ENCODE measurements at places on chromosomes 12 and 14.

GRCh38 chr12:54759751-54760150 is 94.6 kb upstream of the MUCL1 start:
- no peak for DNase-seq

DNA sequence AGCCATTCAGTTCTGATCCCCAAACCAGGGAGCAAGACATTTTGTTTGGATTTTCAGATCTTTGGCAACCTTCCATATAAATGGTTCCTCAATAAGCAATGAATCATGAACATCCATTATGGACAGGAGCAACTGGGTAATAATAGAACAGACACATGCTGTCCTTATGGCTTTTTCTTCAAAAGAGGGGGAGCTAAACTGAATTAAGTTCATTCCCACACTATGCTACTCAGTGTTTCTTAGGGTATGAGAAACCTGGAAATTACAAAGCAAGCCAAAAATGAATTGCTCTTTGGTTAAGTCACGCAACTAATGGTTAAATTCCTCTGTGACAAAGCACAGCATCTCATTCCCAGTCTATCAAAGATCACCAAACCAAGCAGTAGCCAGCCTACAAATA is 51.0 kb downstream of the PTGER2 start:
- DNase-seq, result no peak

DNA sequence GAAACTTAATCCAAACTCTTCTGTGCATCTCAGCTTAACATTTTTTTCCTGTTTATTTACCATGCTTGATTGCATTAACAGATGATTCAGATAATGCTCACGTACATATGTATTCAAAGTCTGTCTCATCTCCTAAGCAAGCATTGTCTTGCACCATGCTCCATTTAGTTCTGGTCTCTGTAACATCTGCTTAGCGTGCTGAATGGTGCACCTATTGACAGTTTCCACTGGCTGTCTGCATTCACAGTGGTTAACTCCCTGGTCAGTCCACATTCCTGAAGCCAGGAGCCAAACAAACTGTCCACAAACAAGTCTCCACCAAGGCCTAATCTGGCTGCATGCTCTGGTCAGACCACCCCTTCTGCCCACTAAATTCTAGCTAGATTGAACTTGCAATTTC is 83.9 kb downstream of the KNTC1 start:
- no peak for DNase-seq

GRCh38 chr12:93379326-93379980 is 1.7 kb downstream of the NUDT4 start:
- no peak for DNase-seq

DNA sequence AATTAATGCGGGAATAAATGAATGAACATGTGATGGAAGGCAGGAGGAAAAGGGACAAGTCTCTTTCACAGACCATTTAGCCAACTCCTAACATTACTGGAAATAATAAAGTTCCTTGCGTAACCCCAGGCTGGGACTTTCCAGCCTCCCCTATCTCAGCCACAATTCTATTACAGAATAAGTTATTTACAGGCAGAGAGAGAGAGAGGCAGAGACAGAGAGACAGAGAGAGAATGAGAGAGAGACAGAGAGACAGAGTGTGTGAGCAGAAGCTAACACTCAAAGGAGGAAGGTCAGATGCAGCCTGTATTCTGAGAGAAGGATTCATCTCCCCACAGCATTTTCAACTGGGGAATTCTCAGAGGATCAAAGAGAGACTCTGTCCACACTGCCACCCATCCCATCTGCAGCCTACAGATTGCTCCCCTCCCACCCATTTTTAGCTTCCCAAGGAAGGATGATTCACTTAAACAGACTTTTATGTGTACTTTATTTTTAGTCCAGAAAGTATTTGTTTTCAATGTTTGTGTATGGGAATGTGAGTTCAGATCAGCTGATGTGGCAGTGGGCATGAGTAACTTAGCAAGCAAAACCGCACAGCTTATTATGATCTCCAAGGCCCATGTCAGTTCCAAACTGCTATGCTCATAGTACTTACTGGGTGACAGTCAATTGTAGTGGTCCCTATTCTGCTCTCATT is 165.7 kb downstream of the CAND1 start:
- no peak for DNase-seq

DNA sequence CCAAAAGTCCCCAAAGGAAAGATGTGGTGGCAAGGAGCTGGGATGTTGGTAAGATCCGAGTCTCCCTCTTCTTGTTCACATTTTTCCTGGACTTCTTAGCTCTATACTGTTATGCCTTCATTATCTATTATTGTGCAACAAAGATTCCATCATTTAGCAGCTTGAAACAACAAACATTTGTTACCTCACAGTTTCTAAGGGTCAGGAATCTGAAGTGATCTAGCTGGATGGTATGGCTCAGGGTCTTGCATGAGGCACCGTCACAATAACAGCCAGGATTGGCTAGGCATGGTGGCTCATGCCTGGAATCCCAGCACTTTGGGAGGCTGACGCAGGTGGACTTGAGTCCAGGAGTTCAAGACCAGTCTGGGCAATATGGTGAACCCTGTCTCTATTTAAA is 51.1 kb upstream of the KRAS start:
- DNase-seq, result no peak

- DNase-seq, result no peak
Measured at GRCh38 chr12:124532331-124532750, 35.1 kb downstream of the NCOR2 start.

GRCh38 chr14:35352274-35353233 is 52.0 kb downstream of the NFKBIA start:
- DNase-seq, result no peak

DNA sequence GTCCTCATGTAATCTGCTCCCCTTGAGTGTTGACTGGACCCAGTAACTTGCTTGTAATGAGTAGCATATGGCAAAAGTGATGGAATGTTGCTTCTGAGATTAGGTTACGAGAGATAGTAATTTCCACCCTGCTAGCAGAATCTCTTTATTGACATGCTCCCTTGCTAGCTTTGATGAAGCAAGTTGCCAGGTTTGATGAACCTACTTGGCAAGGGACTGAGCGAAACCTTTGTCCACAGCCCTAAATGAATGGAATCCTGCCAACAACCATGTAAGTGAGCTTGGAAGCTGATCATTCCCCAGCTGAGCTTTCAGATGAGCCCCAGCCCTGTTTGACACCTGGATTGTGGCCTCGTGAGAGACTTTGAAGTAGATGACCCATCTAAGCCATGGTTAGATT is 120.8 kb upstream of the PLXNC1 start:
- no peak for DNase-seq

DNA sequence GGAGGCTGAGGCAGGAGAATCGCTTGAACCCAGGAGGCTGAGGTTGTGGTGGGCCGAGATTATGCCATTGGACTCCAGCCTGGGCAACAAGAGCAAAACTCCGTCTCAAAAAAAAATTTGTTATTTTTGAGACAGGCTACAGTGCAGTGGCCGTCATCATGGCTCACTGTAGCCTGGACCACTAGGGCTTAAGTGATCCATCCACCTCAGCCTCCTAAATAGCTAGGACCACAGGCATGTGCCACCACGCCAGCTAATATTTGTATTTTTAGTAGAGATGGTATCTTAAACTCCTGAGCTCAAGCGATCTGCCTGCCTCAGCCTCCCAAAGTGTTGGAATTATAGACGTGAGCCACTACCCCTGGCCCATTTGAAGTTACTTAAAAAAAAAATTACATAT is 966 bp upstream of the PCBP2 start:
- no peak for DNase-seq

GRCh38 chr14:105418269-105419194 is 1.1 kb upstream of the MTA1 start:
- no peak for DNase-seq

DNA sequence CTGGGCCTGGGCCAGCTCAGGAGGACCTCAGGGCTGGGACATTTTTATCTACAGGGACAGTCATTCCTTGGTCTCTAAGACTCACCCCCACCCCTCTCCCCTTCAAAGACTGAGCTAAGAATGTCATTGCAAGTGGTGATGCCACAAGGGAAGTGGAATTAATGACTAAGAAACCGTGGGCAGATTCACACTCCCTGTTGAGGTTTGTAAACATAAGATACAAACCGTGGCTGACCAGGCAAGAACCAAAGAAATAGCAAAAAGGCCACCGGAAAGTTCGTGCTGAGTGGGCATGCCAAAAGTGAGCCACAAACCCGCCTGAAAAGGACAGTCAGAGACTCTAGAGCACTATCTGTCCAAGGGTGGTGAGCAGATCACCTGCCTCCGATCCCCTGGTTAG is 25.7 kb downstream of the NUAK1 start:
- no peak for DNase-seq

DNA sequence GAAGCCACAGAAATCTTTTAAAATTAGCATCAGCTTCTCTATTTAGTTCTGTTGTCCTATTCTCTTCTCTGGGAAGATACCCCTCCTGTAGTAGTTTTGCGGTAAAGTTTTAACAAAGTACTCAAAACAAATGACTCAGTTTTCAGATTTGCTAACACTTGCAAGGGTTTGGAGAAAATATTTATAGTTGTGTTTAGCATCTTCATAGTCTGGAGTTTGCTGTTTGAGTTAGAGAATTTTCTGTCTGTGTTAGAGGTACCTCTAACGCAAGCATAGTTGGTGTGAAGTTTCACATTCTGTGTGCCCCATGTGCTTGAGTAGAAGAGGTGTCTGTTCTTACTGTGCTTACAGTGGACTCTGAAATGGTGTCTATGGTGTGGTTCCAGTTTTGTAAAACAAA is 36.0 kb downstream of the ANKRD9 start:
- DNase-seq, result no peak

DNA sequence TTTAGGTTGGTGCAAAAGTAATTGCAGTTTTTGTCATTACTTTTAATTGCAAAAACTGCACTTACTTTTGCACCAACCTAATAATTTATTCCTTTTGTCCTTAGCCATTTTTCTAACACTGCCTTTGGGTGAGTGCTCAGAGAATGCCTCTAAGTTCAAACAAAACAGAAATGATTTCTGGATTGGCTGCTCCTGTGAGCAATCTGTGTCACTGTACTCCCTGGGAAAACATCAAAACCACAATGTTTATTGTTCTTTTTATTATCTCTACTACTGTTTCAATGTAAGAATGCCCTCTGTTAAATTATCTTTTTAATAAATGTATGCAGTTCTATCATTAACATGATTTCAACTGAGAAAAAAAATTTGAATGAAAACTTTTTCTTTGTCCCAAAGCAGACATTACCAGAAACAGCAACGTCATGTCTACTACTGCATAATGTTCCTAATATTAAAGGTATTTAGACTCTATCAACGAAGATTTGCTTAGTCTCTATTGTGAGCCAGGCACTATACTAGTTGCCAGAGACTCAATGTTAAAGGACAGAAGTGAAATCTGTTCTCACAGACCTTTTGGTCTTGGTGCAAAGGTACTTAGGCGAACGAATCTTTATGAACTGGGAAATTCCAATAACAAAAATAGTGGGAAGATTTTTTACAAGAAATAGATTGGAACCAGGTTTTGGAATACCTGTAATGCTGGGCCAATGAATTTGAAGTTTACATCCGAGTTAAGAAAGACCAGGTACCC is 6.2 kb downstream of the SLC41A2 start:
- DNase-seq, result no peak

DNA sequence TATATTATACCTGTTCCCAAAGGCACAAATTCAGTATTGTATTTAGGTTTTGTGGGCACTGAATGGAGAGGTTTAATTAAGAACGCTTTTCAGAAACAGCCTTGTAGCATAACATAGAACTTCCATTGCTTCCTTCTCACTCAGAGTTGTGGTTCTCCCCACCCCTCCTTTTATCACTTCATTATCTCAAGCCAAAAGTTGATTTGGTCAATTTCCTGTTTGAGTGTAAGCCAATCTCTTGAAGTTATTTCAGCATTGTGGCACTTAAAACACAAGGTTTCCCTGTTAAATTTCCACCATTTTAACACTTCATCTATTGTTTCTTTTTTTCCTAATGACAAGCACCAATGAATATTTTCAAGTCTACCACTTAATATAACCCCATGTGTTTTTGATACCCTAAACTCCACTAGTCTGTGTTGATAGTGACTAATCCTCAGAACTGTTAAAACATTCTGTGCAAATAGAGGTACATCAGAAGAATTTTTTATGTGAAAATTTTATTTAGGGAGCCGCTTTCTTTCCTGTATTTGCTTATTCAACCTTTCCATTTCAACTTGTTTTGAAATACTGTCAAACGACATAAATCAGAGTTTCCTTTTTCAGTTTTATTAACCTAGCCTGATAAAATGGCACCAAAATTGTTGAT is 340.1 kb downstream of the BCAT1 start:
- no peak for DNase-seq

- DNase-seq, result no peak
Measured at GRCh38 chr12:52442600-52443061, 8.5 kb upstream of the KRT75 start.

DNA sequence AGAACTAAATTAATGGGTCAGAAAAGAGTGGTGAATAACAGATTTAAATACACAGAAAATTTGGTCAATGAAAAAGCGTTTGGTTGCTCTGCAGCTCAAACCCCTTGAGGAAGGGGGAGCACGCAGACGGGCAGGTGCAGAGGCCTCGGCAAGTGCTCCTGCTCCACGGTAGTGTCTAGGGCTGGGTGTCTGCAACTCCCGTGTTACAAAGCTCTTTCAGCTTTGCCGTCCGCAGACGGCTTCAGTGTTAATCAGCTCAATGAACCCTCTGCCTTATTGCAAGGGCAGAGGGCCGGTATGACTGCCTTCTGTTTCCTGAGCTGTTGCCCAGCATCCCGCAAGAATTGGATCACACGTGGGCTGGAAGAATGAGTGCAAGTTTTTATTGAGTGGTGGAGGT is 125.7 kb upstream of the TRHDE start:
- DNase-seq, result no peak

- no peak for DNase-seq
Measured at GRCh38 chr12:96751626-96752025, 155.4 kb upstream of the NEDD1 start.

- DNase-seq, result no peak
Measured at GRCh38 chr14:30559638-30560091, 707 bp downstream of the G2E3 start.

DNA sequence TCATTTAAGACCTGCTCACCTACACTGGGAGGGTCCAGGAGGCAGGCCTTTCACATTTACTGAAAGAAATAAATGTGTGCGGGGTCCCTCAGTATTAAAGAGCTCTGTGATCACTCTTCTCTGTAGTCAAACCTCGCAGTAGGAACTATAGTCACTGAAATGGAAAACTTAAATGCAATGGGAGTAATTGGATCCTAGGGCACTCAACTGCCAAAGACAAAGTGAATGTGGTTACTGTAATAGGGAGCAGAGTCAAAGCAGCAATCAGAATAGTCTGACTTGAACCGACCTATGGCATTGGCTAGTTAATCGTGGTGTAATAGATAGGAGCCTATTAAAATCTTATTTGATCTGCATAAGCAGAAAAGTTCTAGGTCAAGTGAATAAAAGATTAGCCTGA is 26.6 kb upstream of the DYRK2 start:
- no peak for DNase-seq

- DNase-seq, result no peak
Measured at GRCh38 chr12:67354966-67355365, 85.8 kb downstream of the CAND1 start.

DNA sequence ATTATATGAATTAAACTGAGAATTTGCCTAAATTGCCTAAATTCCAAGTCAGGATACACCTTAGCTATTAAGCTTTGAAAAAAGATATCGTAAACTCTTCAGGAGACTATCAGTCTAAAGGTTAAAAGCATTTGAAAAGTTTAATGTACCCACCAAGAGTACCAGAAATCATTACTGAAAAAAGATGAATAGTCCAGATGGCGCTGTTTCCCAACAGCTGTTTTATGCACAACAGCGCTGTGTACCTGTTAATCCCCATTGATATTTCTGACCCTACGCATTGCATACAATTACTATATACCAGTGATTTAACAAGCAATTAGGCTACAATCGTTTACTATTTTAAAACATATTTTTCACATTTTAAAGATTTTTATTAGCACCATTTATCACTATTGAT is 185.0 kb downstream of the PLCZ1 start:
- DNase-seq, result no peak

- no peak for DNase-seq
Measured at GRCh38 chr12:23628806-23629205, 320.7 kb downstream of the SOX5 start.
